ENCODE measurements at places on chromosomes 4 and X.

GRCh38 chrX:38654302-38654701 lies 93.0 kb downstream of the TSPAN7 start:
- DNase-seq = peak; percentile 34

- DNase-seq = no peak
Measured at GRCh38 chr4:139163806-139164206, 13.2 kb downstream of the ELF2 start.

DNA sequence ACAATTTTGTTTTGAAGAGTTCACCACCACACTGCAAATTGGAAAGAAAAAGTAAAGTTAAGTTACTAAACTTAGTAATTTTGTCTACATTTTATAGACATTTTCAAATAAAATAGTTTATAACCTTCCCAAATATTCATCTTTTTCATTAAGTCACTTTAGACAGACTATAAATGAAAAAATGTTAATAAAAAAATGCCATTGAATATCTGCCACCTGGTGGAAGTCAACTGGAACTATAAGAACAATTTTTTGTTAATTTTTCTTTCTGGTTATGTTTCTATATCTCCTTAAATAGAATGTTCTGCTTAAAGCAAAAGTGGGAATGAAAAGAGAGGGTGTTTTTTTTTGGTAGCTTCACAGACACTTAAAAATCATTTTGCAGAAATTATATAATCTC lies 534.4 kb upstream of the PCDH10 start:
- peak; percentile 12 for DNase-seq

- no peak for DNase-seq
Measured at GRCh38 chr4:61520166-61520565, 320.0 kb downstream of the ADGRL3 start.

GRCh38 chr4:152936446-152937335 lies 568 bp downstream of the FHDC1 start:
- DNase-seq = no peak

DNA sequence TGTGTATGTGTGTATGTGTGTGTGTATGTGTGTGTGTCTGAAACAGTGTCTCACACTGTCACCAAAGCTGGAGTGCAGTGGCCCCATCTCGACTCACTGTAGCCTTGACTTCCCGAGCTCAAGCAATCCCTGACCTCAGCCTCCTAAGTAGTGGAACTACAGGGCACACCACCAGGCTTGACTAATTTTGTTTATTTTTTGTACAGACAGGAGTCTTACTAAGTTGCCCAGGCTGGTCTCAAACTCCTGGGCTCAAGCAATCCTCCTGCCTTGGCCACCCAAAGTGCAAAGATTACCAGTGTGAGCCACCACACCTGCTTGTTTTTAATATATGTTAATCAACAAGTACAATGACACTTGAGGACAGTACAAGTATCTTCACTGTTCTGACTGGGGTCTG lies 92.4 kb downstream of the APBB2 start:
- DNase-seq = no peak

- peak; percentile 2 for DNase-seq
Measured at GRCh38 chr4:103786014-103786413, 66.2 kb upstream of the TACR3 start.

GRCh38 chr4:145720656-145721055 lies 40.7 kb downstream of the C4orf51 start:
- DNase-seq = no peak

GRCh38 chr4:108933046-108933445 lies 170.2 kb upstream of the ETNPPL start:
- DNase-seq = no peak

DNA sequence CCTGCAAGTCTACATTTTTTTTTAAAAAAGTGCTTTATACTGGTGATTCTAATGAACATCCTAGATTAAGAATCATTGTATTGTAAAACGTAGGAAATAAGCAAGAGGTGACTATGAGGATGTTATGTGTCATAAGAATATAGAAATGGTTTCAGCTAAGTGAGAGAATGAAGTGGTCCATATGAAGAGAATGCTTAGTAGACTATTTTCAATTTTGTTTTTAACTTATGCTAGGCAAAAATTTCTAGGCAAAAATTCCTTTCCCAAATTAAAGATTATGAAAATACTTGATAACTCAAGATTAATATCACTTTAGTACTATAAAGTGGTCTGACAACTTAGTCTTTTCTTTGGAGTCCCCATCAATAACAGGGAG lies 825 bp downstream of the DYNLT3 start:
- peak; percentile 24 for DNase-seq

GRCh38 chr4:119697887-119698393 lies 69.3 kb upstream of the PDE5A start:
- no peak for DNase-seq

- DNase-seq = no peak
Measured at GRCh38 chr4:72987741-72988729, 81.5 kb downstream of the COX18 start.

DNA sequence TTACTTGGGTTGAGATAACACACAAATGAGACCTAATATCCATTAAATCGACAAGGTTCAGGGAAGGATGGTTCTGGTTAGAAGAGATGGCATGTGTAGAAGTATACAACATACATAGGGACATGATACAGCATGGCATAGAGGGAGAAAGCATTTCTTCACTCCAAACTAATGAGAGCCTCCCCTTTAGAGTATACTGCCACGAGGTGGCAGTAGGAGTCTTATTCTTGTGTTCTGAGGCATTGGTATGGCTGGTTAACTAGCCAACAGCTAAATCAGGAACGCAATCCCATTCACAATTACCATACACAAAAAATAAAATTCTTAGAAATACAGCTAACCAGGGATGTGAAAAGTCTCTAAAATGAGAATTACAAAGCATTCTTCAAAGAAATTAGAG lies 29.1 kb upstream of the TRO start:
- DNase-seq = peak; percentile 11

GRCh38 chr4:130187587-130187986 lies 1091.6 kb downstream of the C4orf33 start:
- DNase-seq = no peak

DNA sequence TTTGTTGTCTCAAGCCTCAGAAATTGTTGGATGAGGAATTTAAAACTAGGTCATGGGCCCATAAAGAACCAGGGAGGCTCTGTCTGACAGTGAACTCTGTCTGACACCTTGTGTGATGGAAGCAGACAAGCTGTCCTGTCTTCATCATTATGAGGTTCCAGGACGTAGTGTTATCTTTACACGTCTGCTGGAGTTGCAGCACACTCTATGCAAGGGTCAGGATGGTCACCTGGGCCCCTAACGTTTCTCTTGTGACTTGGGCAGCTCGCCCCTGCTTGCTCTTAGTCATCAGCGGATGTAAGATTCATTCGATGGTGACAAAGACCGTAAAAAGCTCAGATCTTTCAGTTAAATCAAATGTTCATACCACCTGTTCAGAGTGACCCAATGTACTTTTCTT lies 92.0 kb upstream of the ADGRG2 start:
- no peak for DNase-seq

DNA sequence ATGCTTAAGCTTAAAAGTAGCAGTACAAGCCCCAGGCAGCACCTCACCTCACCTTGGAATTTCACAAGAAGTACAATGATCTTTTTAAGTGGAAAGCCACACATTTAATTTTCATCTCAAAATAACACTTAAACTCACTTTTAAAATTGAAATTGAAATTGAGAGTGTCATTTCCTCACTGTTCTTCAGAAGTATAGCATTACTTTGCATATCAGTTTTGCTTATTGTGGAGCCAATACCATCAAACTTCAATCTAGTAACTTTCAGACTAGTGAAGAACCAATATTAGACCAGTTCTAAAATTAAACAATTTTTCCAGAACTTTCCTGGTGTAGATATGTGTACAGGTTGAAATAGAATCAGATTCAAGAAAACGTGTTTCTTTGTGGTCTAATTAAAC lies 242.4 kb downstream of the NDST4 start:
- DNase-seq = no peak

GRCh38 chr4:47747211-47747610 lies 90.7 kb downstream of the CORIN start:
- DNase-seq = no peak

DNA sequence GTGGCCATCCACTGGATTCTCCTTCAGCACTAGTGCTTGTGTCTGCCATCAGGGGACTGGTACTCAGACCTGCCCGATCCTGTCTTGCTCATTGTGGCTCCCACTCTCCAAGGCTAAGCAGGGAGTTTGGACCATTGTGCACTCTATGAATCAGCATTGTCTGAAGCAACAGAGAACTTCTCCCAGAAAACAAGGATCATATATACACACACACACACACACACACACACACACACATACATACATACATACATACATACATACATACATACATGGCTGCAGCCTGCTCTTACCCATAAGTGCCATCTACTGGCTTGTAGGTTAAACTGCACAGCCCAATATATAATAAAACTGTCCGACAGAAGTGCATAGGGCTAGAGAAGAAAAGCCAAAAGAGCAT lies 345.3 kb upstream of the LCORL start:
- peak; percentile 46 for DNase-seq

DNA sequence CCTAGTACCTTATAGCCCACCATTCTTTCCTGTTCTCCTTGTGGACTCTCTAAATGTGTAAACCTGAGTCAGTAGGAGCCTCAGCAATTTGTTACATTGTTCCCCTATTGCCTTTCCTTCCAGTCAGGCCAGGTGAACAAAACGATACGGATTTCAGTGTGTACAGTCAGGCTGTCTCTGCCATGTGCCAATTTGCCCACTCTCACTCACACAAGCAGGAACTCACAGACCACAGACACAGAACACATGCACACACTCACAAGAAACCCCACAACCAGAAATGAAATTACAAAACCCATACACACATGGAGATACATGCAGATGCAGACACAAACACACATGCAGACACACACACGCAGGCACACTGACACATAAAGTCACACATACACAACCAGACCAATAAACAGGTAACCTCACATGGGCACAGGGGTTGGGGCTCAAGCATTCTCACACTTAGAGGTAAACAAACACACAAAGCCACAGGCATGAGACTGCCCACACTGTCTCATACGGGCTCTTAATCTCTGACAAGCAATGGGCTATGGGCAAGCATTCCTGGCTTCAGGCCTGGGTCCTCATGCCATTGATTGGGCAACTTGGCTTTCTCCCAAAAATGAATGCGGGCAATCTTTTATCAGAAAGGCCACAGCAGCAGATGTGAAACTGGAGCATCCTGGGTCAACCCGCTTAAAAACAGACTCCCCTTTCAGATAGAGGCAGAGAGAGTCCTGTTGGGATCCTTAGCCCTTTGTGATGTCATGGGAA lies 68.7 kb downstream of the NBDY start:
- no peak for DNase-seq

GRCh38 chr4:4772534-4772933 lies 86.9 kb upstream of the MSX1 start:
- DNase-seq = no peak

- no peak for DNase-seq
Measured at GRCh38 chr4:15955670-15956069, 7.3 kb downstream of the FGFBP2 start.

DNA sequence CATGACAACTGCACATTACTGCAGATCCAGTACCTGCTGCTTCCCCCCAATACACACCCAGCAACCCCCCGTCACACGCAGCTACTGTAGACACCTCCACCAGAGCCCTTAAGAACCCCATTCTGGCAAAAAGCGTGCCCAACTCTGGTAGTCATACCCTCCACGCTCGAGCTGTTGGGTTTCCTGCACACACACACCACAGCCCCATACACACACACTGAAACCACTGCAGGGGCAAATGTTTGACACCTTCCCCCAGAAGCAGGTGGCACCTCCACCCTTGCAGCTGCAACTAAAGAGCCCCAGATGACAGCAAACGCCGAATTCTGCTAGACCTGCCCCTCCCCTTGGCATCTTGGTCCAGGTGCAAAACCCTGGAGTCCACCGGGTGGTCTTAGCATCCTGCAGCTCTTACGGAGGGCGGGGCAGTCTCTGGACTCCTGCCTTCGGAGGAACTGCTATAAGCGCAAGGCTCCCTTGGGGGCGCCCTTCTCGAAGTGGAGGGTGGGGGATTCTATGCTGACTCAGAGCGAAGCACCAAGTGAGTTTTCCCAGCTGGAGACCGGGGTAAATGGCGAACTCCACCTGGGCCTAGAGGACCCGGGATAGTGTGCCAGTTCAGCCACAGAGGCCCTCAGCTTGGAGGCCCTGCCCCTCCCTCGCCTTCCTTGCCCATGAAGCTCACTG lies 1.5 kb downstream of the FRMPD3 start:
- no peak for DNase-seq

- DNase-seq = no peak
Measured at GRCh38 chr4:160142579-160142978, 1039.7 kb downstream of the RAPGEF2 start.

DNA sequence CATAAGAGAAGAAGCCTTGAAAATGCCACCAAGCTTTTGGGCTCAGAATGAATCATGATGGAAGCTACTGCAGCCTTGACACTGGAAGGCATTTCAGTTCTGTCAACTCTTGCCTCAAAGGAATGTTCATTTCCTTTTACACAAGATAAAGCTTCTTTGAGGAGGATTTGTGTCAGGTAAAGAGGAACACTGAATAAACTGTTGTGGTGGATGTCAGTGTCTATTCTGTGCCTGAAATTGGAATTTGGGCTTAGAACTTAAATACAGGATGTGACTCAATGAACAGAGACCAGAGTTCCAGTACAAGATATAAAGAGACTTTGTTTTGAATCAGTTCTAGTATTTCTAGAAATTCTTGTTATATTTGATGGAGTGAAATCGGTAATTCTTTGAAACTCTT lies 313.2 kb downstream of the PACRGL start:
- DNase-seq = peak; percentile 39
